Myometrial cell (primary cell): ENCODE measurements at places on chromosomes 6 and 20. TPM values are rescaled to one million over a fixed set of nuclear protein-coding genes. Genes with fewer than 3 reads are reported as not detected.

Gene RCAN2
- total RNA-seq = 11.2 and 11.7 TPM in 2 replicates

Gene CNKSR3
- total RNA-seq = 6.1 and 6.7 TPM in 2 replicates

Gene GPSM3
- total RNA-seq = 6.6 and 9.9 TPM in 2 replicates

Gene CGA
- 1.7 and 4.6 TPM in 2 replicates for total RNA-seq

Gene KCNK16
- total RNA-seq = not detected in 2 replicates

Gene PRR18
- total RNA-seq = not detected in 2 replicates

Gene SLC17A2
- not detected in 2 replicates for total RNA-seq

Gene KCNS1
- 0.71 TPM in 1 of 2 replicates, not detected in the other for total RNA-seq

Gene TLDC2
- total RNA-seq = not detected in 2 replicates

Gene TNFRSF21
- total RNA-seq = 12.1 and 14.1 TPM in 2 replicates

Gene MAFB
- total RNA-seq = 0.71 TPM in 1 of 2 replicates, not detected in the other

Gene CNBD2
- 2.0 and 3.5 TPM in 2 replicates for total RNA-seq

Gene MLIP
- not detected in 2 replicates for total RNA-seq

Gene TNFRSF6B
- total RNA-seq = 250 and 261 TPM in 2 replicates

Gene LY6G5C
- 0.29 and 1.1 TPM in 2 replicates for total RNA-seq

Gene SMAP1
- 12.7 and 16.8 TPM in 2 replicates for total RNA-seq

Gene BPI
- not detected in 2 replicates for total RNA-seq

Gene POLR3F
- total RNA-seq = 7.8 and 9.4 TPM in 2 replicates

Gene SPINT4
- total RNA-seq = not detected in 2 replicates

Gene PAK5
- not detected in 2 replicates for total RNA-seq

Gene RBBP8NL
- total RNA-seq = not detected in 2 replicates

Gene TDRD6
- total RNA-seq = not detected in 2 replicates

Gene FLRT3
- total RNA-seq = 1.4 and 4.1 TPM in 2 replicates

Gene LIME1
- 0.58 and 1.4 TPM in 2 replicates for total RNA-seq

Gene HTR1E
- total RNA-seq = not detected in 2 replicates

Gene ANGPT4
- not detected in 2 replicates for total RNA-seq

Gene CDSN
- not detected in 2 replicates for total RNA-seq

Gene SLC22A16
- total RNA-seq = 1.1 TPM in 1 of 2 replicates, not detected in the other

Gene THBD
- under 0.01 and 0.18 TPM in 2 replicates for total RNA-seq

Gene SSTR4
- total RNA-seq = not detected in 2 replicates

Gene BCAS4
- 14.4 and 18.8 TPM in 2 replicates for total RNA-seq

Gene TRIM40
- total RNA-seq = not detected in 2 replicates

Gene SLC22A7
- total RNA-seq = not detected in 2 replicates

Gene ID1
- 151 and 221 TPM in 2 replicates for total RNA-seq

Gene STX11
- total RNA-seq = under 0.01 and 0.71 TPM in 2 replicates

Gene ADGB
- not detected in 2 replicates for total RNA-seq

Gene MAP3K5
- total RNA-seq = 40.9 and 50.5 TPM in 2 replicates

Gene SGK2
- 0.18 TPM in 1 of 2 replicates, not detected in the other for total RNA-seq

Gene F13A1
- total RNA-seq = not detected in 2 replicates
